ENCODE measurements at places on chromosomes 13 and 19.

DNA sequence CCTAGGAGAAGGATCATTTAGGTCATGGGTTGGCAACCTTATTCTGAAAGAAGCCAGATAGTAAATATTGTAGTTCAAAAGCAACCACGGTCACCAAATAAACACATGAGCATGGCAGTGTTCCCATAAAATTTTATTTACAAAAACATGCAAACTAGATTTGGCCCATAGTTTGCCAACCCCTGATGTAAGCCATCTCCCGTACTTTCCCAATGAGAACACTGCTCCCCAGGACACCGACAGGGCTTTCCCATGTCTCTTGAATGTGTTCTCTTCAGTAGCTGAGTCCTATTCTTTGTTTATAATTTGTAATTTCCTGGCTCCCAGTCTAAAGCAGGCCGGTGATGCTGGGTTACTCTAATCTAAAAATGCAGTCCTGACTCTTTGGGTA lies 239.6 kb downstream of the LHFPL6 start:
- no peak for DNase-seq

DNA sequence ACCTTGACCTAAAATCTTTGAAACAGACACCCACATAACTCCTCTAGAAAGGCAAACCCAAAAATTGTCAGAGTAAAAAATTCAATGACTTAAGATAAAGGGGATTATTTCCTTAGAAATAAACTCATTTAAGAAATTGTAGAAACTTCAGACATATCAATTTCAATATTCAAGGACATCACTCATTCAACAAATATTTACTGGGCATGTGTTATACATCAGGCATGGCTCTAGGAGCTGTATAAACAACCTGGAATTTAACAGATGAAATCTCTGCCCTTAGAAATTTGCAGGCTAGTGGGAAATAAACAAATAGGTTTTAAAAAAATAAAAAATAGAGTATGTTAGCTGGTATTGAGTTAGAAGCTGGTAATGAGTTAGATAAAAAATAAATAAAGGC lies 84.0 kb upstream of the LSM14A start:
- no peak for DNase-seq

DNA sequence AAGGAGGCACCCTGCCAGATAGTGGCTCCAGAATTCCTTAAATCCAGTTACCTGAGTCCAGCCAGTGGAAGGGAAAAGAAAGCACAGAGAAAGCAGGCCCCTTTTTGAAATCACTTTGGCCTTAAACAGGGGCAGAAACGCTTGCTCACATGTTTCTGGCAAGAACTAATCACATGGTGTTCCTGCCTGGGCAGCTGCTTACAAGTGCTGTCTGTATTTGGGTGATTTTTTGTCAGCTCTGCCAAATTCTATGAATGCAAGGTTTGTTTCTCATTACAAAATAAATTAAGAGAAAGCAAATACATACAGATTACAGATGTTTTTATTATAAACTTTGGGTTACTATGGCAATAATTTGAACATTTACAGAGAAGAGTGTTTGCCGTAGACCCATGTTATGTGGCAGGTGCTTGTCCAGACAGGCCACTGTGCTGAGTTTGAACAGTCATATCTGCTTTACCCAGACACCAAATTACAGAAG lies 1237.8 kb downstream of the SLITRK5 start:
- DNase-seq: no peak

GRCh38 chr19:690203-690602 lies 5.0 kb downstream of the PRSS57 start:
- DNase-seq: no peak

DNA sequence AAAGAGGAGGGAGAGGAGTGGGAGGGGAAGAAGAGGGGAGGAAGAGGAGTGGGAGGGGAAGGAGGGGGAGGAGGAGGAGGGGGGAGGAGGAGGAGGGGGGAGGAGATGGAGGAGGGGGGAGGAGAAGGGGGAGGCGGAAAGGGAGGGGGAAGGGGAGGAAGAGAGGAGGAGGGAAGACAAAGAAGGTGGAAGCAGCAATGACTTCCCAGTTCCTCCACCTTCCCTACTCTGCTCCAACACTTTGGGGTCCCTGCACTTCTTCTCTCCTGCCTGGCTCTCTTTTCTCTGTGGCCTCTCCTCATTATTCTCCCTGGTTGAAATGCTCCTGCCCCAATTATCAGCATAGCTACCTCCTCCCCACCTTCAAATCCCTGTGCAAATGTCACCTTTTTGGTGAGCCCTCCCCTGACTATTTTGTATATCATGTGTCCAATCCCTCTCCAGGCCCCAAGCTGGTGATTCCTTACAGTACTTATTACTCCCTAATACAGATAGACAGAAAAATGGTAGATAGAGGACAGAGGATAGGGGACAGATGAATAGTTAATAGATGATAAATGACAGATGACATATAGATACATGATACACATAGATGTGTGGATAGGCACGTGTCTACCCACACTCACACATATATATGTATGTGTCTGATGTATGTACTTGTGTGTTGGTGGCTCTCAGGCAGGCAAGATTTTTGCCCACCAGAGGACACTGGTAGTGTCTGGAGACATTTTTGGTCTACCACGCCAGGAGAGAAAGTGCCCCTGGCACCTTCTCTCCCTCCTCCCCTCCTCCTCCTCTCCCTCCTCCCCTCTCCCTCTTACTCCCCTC lies 25.2 kb downstream of the NLRP9 start:
- DNase-seq: no peak

- DNase-seq: no peak
These were observed 160.5 kb downstream of the LACC1 start for GRCh38 chr13:44040070-44040817.

- no peak for DNase-seq
These were observed 5.6 kb upstream of the KEAP1 start for GRCh38 chr19:10508707-10509106.

DNA sequence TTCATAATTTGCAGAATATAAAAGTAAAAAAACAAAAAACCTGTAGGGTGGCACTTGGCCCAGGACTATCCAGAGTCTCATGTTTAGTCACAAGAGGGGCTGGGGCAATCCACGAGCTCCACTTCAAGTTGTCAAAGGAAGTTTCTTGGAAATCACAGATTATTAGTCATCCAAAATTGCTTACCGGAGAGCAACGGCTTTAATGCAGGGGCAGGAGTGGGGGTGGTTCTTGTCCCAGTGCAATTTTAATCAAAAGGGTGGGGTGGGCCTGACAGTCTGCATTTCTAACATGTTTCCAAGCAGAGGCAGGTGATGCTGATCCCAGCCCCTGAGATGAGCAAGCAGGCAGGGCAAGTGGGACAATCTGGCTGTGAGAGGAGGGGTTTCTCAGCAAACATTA lies 233.9 kb downstream of the ABCC4 start:
- DNase-seq: no peak

GRCh38 chr13:98142380-98143156 lies at the start of gene FARP1:
TSS of gene FARP1 (plus strand) at chr13:98143094. CDS start at chr13:98213243, 70,149 bp downstream.
- no peak for DNase-seq

GRCh38 chr13:42495255-42495654 lies 78.7 kb upstream of the TNFSF11 start:
- DNase-seq: no peak

- no peak for DNase-seq
These were observed 108.9 kb downstream of the SLC7A1 start for GRCh38 chr13:29486551-29486950.

GRCh38 chr13:114154476-114154875 lies 22.1 kb upstream of the RASA3 start:
- DNase-seq: no peak

DNA sequence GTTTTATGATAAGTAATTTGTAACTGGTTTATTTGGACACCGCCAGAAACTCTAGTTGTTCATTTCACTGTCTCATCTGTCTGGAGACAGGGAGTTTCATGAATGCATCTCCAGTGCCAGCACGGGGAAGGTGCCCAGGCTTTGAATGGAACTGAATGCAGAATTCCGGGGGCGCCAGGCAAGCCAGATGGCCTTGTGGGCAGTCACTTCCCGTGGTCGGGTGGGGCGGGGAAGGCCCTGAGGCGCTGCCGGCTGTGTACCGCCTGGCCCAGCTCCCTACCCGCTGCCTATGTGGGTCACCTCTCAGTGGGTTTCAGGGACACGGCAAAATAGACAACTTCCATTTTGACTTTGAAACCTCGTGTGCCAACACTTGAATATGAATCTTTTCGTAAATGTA lies 28.8 kb upstream of the MCF2L start:
- DNase-seq: no peak

- no peak for DNase-seq
These were observed 471.5 kb downstream of the SLITRK5 start for GRCh38 chr13:88142653-88143052.

GRCh38 chr13:91236921-91237320 lies 110.6 kb upstream of the MIR17HG start:
- DNase-seq: no peak

- DNase-seq: no peak
These were observed 114.8 kb upstream of the TRPC4 start for GRCh38 chr13:37984357-37984756.

DNA sequence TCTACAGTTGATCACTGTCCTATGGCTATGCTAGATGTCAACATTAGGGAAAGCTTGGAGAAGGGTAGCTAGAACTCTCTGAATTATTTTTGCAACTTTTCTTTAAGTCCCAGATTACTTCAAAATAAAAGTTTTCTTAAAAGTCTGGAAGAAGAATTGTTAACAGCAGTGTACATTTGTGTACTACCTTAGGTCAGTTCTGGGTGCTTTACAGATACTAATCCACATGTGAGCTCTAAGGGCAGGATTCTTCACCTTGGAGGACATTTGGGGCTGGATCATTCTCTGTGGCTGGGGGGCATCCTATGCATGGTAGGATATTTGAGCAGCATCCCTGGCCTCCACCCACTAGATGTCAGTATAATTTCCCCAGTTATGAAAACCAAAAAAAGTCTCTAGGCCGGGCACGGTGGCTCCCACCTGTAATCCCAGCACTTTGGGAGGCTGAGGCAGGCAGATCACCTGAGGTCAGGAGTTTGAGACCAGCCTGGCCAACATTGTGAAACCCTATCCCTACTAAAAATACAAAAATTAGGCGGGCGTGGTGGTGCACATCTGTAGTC lies 2.8 kb downstream of the BRME1 start:
- DNase-seq: no peak

DNA sequence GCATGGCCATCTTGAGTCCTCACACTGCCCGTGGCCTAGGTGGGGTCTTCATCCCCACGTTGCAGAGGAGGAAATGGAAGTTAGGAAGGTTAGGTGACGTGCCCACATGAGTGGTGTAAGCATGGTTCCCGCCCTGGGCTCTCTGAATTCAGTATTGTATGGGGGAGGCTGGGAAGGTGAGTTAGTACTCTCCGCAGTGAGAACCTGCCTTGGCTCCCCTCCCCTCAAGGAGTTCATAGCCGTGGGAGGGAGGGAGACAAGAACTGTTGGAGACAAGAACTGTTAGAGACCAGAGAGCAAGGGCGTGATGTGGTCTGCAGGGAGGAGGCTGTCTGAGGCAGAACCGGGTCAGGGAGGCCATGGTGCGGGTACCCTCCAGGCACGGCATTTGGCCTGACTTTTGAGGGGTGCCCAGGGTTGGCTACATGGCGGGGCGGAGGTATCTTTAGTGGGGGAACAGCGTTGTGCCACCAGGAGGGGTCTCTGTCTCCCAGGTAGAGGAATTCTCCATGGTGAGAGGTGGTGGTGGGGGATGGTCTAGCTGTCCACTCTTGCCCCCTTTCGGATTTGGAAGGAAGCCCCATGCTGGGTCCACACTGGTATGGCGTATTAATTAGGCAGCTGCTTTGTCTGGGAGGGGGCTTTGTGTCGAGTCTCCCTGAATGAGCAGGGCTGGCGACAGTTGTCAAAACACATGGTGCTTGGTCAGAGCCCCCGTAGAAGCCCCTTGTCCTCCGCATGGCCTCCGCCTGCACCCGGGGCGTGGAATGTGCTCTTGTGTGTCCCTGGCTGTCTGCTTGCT lies 45.8 kb downstream of the CAPN12 start:
- DNase-seq: no peak

GRCh38 chr19:38331728-38332127 lies 3.9 kb upstream of the CATSPERG start:
- no peak for DNase-seq

GRCh38 chr13:36088001-36088400 lies 43.2 kb downstream of the DCLK1 start:
- DNase-seq: no peak

- DNase-seq: no peak
These were observed 60.5 kb upstream of the MEDAG start for GRCh38 chr13:30845297-30846214.

- no peak for DNase-seq
These were observed 15.4 kb downstream of the TNFAIP8L1 start for GRCh38 chr19:4654437-4655361.

DNA sequence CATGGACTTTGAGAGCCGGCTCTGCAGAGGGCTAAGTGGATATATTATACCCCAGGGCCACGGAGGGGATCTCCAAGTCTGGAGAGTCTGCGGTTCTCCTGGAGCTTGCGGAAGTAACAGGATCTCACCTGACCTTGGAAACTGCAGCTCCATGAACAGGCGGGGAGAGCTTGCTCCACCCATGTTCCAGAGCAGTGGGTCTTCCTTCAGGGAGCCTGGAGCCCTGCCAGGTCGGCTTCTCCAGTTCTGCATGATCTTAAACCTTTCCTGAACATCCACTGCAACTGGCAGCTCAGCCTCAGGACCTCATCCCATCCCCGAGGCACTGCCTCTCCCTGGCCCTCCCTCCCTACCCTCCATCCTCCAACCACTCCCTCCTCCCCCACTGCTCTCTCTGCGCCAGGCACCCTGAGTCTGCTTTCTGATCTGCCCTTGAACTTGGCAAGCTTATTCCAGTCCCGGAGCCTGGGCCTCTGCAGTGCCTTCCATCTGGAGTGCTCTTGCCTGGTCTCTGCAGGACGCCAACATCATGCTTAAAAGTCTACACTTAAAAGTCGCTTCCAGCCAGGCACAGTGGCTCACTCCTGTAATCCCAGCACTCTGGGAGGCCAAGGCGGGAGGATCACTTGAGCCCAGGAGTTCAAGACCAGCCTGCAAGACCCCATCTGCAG lies 13.2 kb downstream of the ATCAY start:
- DNase-seq: no peak

DNA sequence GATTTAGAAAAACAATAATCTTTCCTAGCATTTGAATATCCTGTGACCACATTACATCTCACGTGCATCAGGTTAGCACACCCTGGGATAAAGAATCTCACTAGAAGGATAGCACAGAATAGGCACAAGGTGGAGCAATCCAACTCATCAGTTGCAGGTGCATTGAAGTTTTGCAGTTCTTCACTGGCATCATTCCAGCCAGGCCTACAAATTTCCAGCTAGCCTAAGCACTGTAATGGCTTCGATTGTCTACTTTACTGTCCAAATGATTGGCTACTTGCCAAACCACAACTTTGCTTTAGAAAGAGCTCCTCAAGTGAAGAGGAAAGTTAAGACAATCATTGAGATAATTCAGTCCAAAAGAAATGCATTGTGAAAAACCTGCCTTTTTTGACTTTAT lies 89.5 kb downstream of the SPRY2 start:
- no peak for DNase-seq

GRCh38 chr13:43150369-43151207 lies 127.2 kb downstream of the DNAJC15 start:
- DNase-seq: no peak

DNA sequence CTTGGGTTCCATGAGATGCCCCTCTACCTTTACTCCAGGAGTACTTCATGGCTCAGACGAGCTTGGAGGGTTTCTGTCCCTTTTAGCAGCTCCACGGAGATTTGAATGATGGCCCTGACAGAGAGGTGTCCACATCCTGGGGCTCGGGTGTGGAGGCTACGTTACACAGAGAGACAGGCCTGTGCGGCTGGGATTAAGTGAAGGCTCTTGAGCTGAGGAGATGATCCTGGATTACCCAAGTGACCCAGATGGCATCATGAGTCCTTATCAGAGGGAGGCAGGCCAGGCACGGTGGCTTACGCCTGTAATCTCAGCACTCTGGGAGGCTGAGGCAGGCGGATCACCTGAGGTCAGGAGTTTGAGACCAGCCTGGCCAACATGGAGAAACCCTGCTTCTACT lies 12.4 kb downstream of the DPP9 start:
- DNase-seq: no peak

Data from activated CD8-positive, alpha-beta memory T cell treated with anti-CD3 and anti-CD28 coated beads for 4 hours (primary cell).